ENCODE measurements at places on chromosomes 16 and 17.

DNA sequence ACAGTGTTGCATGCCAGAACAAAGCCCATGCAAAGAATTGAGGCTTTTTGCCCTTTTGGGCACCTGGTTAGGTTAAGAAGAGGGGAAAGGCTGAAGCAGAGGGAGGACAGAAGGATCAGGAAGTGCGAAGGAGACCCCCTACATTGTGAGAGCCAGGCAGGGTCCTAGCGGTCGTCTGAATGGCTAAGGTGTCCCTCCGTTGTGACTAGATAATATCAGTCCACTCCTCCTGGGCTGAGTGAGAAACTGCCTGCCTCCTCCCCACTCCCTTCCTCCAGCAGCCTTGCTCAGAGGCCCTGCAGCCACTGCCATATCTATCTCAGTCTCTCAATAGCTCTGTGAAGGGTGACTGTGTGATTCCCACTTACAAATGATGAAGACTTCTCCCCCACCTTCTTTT is 75.1 kb downstream of the WSB1 start:
- no peak for DNase-seq

DNA sequence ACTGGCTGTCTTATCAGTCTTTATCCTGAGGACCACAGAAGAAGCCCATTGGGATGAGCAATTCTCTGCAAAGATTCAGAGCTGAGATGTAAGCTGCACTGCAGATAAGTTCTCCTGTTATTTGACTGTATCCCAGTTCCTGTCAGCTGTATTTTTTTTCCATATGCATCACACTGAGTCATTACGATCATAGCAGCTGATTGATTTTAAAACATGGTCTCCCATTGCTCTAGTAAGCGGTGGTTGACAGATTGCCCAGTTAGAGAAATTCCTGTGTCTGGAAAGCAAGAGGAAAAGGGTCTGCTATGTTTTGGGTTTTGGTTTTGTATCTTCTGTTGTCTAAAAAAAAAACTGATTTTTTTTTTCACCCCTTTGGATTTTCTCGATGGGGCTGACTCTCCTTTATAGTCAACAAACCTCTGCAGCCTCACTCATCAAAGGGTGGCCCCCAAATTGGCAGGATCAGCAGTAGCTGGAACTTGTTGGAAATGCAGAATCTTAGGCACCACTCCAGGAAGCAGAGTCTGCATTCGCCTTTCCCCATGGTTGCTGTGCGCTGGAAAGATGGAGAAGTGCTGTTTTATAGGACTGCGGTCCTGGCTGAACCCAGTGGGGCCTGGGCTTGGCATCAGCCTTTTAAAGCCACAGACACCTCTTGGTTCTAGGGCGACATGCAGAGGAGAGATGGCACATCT is 220.1 kb upstream of the MPHOSPH6 start:
- DNase-seq: no peak

DNA sequence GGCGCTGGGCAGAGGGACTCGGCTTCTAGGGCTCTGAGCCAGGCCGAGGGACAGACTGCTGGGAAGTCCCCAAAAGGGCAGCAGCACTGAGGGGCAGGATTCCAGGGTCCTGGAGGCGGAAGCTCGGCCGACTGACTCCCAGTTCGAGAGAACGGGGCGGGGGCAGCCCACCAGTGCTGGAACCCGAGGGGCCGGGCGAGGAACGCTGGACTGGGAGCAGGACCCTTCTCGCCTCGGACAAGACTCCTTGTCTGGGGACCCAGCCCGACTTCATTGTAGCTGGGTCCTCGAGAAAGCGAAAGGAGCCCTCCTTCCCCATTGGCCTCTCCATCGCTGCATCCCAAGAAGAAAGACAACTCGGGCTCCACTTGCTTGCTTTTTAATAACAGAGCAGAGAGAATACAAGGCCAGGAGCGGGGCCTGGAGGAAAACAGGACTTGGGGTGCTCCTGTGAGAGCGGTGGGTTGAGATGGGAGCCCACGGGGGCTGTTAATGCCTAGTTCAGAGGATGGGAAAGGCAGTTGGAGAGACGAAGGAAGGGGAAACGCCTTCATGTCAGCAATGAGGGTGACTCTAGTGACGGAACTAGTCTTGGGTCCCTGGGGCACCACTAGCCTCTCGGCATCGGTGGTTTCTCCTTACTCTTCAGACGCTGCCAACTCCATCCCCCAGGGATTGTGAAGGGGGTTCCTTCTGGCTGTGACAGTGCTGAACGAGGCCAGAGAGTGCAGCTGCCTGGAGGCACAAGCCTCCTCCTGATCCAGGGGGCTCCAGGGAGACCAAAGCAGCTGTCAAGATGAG is 492 bp upstream of the CAMTA2 start:
- DNase-seq: peak; percentile 30

GRCh38 chr16:30457256-30457655 is 11.6 kb upstream of the SEPHS2 start:
- DNase-seq: no peak

- no peak for DNase-seq
These were observed 211.5 kb downstream of the SOX9 start for GRCh38 chr17:72332367-72332766.

DNA sequence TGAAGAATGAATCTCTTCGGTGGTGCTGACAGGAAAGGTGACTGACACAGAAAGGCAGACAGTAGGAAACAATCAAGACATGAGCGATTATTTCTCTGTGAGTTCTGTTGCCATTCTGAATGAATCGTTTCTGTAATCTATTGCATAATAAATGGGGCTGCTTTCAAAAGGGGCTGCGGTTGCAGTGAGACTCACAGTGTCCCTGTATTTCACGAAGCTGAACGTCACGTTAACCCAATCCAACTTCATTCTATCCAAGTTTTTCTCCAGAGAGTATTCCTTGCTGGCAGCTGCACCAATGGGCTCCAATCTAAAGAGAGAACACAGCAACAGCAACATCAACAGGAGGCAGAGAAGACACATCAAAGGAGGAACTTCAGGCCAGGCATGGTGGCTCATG is 75.4 kb downstream of the DNAH3 start:
- DNase-seq: no peak

GRCh38 chr16:18841833-18842525 is 40.6 kb upstream of the ARL6IP1 start:
- DNase-seq: no peak

DNA sequence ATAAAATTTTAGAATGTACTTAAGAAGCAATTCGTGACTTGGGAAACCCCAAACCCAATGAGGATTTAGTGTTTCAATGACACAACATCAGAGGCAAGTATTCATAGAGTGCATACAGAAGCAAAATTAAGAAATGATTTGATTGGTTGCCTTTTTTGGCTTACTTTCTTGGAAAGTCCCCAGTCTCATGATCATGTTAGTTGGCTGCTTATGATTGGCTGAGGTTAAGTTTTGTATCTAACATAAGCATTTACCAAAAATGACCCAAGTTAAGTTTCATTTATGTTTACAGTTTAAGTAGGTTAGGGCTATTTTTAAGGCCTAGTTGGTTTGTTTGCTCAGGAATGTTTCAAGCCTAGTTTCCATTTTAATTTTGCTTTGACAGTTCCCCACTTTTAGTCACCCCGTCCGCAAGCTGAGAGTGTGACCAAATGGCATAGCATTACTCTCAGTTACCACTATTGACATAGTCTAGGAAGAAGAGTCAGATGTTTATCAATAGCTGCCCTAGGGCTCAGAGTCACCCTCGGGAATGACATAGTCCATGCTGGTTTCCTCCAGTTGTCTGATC is 36.2 kb downstream of the DGKE start:
- no peak for DNase-seq

- DNase-seq: no peak
These were observed 138.9 kb downstream of the AATF start for GRCh38 chr17:37087683-37088082.

- no peak for DNase-seq
These were observed 3.4 kb downstream of the FBXO39 start for GRCh38 chr17:6779411-6779810.

DNA sequence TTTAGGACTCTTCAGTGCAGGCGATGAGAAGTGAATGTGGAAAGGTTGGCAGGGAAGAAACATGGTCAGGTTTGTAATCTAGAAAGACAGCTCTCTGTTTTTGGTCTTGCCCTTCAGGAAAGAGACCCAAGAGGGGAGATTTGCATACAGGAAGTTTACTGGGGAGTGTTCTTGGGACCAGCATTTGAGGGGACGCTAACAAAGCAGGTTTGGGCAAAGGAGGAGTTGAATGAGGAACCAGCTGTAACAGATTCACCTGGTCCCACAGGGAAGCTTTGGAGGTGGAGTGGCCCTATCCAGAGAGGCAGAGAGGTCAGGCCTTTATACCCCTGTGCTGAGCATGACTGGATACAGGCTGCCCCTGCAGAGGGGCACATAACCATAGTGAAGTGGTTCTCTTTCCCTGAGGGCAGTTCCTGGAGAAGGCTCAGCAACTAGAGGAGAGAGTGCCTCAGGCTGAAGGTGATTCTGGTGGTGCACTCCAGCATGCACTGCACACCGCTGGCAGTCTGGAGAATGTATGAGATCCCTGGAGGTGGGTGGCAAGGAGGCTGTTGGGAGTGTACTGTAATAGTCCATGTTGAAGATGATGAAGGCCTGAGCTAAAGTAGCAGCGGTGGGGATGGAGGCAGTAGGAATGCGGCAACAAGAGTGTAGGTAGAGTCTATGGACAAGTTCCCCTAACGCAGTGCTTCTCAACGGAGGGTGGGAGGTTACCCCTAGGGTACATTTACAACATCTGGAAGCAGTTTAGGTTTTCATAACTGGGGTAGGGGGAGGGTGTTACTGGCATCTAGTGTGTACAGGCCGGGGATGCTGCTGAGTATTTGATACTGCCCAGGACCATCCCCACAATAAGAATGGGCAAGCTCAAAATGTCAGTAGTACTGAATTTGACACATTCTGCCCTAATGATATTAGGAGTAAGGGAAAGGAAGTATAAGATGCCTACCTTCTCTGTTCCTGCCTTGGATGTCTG is 37.2 kb downstream of the MAP2K6 start:
- DNase-seq: no peak

- DNase-seq: no peak
These were observed 62.1 kb downstream of the CRISPLD2 start for GRCh38 chr16:84881702-84882521.

DNA sequence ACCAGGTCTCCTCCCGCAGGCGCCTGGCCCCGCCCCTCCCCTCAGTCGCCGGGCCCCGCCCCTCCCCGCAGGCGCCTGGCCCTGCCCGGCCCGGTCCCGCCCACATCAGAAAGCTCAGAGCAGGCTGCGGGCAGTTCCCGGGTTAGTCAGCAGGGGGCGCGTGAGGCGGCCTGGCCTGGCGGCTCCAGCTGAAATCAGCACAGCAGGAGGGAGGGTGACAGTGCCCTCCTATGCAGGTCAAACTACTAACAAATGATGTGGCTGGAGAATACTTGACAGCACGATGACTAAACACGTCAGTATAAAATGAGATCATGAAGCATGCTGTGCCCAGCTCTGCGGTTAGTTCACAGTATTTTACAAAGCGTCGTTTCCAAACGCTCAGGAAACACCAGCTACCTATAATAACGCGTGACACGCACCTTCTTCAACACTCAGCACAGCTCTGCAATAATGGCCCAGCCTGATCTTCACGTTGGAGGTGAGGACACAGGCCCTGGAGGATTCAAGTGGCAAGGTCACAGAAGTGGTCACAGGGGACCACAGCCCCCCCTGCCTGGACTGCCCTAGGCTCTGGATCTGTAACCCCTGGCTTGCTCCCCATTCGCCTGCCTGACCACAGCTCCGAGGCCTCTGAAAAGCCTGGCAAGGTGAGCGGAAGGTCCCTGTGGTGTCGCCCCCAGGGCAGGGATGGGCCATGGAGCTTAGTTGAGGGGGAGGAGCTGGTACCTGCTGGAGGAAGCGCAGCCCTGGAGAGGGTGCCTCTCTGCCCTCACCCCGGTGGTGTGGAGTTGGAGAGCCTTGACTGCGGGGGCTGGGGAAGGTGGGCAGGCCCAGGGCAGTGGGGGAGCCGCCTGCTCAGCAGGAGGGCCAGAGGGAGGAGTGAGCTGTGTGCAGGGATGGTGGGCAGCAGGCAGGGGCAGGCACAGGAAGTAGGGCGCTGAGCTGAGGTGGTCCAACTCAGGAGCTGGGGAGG is 81.2 kb downstream of the KCNJ12 start:
- DNase-seq: peak; percentile 90

GRCh38 chr16:88871730-88872416 is 5.4 kb upstream of the PABPN1L start:
- no peak for DNase-seq

GRCh38 chr17:77546772-77547241 is 406.0 kb downstream of the SEC14L1 start:
- DNase-seq: no peak

GRCh38 chr17:79595921-79596320 is 14.9 kb downstream of the RBFOX3 start:
- DNase-seq: no peak

DNA sequence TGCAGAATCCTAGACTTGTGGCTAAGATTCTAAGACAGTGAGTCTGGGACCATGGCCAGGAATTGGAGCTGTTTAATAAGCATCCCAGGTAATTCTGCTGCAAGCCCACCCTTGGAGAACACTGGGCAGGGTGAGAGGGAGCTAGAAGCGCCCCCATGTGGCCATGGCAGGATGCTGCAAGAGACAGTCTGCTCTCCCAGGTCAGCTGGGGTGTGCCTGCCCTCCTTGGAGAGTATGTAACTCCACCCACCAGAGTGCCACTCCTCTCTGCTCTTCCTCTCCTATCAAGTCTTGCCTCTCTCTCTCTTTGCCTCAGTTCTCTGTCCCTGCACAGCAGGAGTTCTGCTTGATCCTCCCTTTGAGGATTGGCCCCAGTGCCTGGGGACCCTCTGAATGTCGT is 14.9 kb downstream of the RCVRN start:
- DNase-seq: no peak

GRCh38 chr16:55622272-55622671 is 33.5 kb upstream of the SLC6A2 start:
- no peak for DNase-seq

- no peak for DNase-seq
These were observed 53.4 kb downstream of the RGS9 start for GRCh38 chr17:65190467-65191097.

GRCh38 chr17:39867084-39867879 is 720 bp upstream of the ZPBP2 start:
- DNase-seq: no peak

DNA sequence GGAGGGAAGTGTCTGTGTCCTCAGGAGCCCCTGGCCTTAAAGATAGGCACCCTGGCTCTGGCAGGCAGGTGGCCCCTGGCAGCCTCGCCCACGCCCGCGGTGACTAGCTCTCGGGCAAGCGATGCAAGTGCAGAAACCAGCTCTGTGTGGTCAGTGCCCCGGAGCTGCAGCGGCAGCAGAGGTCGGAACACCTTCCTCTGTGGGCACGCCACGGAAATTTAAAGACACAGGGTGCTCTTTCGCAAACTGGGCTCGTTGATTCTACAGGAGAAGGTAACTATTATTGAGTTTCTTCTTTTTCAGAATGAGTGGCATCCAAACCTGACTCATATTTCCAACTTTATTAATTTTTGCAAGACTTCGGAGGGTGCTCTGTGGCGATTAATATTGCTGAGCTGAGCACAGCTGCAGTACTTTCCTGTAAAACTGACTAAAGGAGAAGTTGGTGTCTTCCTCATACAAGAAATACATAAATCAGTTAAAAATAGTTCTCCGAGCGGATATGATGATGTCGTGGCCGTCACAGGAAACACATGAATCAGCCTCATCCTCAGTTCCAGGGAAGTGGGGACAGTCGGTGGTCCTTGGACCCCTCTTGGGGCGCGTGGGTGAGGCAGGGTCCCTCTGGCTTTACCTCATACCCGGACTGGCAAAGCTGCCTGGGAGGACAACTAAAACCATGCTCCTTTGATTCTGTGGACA is 120.2 kb downstream of the METRNL start:
- DNase-seq: peak; percentile 33

GRCh38 chr16:46855389-46855788 is 24.4 kb upstream of the C16orf87 start:
- DNase-seq: no peak

- no peak for DNase-seq
These were observed 999 bp upstream of the FLYWCH2 start for GRCh38 chr16:2881783-2882649.
